ENCODE measurements at places on chromosomes 13 and 19. TPM values are rescaled to one million over a fixed set of nuclear protein-coding genes. Genes with fewer than 3 reads are reported as not detected.

- DNase-seq = no peak
Measured at GRCh38 chr13:62038214-62038613, 622.6 kb upstream of the PCDH20 start.

DNA sequence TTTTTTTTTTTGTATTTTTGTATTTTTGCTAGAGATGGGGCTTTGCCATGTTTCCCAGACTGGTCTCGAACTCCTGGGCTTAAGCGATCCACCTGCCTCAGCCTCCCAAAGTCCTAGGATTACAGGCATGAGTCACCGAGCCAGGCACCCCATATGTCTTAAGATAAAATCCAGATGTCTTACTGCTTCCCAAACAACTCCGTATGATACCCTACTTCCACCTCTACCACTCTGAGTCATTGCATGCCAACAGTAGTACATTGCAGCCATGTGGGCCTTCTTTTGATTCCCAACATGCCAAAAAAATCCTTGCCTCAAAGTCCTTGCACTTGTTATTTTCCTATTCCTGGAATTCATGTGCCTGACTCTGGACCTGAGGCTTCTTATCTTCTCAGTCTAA is 799.2 kb downstream of the GPC5 start:
- DNase-seq = no peak

GRCh38 chr19:56153507-56153906 is 12.4 kb downstream of the ZNF444 start:
- no peak for DNase-seq

- DNase-seq = no peak
Measured at GRCh38 chr19:30209617-30210600, 162.3 kb upstream of the ZNF536 start.

GRCh38 chr19:33390101-33390907 is 16.8 kb downstream of the CEBPG start:
- no peak for DNase-seq

- no peak for DNase-seq
Measured at GRCh38 chr13:58018865-58019264, 387.3 kb downstream of the PCDH17 start.

DNA sequence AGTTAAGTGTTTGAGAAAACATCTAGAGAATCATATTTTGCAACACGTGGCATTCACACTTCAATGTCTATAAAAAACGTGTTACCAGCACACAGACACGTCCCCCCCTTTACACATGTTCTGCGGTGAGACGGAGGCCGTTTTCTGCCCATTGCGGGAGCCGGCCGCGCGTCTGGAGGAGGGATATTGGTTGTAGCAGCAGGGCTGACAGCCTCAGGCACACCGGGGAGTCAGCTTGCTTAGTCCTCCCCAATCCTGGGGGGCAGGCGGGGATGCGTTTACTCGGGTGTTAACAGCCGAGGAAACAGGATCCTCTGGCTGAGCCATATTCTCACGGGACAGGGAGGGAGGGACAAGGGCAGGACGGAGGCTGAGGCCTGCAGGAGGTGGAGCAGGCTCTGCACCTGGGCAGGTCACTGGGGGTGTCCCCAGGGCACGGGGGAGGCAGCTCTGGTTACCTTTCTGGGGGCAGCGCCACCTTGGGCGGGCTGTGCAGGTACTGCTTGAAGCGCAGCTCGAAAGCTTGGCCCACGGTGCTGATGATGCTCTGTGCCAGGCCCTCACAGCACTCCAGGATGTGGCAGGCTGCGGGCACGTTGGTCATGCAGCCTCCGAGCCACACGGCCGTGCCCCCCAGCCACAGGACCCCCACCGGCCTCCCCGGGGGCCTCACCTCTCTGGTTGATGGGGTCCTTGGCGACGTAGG is 25.0 kb downstream of the SHC2 start:
- DNase-seq = no peak

DNA sequence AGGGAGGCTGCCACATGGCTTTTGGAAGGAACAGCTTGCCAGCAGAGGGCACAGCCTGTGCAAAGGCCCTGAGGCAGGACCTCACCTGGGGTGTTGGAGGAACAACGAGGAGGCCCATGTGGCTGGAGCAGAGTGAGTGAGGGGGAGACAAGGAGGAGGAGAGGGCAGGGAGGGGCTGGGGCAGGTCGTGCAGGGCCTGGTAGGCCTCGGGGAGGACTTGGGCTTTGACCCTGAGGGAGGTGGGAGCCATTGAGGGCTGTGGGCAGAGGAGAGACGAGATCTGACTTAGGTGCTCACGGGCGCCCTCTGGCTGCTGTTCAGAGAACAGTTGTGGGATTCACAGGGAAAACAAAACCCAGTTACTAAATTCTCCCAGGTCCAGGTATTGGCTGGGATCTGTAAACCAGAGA is 25.2 kb downstream of the ZNRF4 start:
- no peak for DNase-seq

DNA sequence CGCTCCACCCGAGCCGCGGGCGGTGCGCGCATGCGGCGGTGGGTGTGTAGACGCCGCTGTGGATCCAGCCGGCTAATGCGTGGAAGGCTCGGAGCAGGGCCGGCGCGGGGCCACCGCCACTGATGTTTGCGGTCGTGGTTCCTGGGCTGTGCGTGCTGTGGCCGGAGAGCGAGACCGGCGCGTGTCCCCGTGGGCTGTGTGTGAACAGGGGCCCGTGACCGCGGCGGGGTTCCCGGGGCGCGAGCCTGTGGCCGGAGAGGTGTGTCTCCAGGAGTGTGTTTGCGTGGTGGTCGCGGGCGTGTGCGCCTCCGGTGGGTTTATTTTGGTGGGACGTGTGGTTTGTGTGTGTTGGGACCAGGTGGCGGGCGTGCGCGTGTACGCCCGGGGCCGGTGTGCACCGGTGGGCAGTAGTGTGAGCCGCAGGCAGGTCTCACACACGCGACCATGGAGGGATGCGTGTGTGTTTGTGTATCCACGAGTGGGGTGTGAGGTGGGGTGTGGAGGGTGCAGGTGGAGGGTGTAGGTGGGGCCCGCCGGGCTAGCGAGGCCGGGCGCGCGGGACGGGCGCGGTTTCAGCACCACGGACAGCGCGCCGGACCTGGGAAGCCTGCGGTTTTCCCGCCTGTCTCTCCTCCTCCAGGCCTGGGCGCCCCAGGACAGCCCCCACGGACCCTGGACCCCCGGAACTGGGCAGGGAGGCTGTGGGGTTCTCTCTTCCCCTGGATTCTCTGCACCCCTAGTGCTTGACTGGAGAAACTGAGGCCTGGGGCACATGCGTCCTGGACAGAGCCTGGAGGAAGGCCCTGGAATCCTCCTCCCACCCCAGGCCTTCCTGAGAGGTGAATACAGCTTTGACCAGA is 1.6 kb downstream of the HCN2 start:
- no peak for DNase-seq

DNA sequence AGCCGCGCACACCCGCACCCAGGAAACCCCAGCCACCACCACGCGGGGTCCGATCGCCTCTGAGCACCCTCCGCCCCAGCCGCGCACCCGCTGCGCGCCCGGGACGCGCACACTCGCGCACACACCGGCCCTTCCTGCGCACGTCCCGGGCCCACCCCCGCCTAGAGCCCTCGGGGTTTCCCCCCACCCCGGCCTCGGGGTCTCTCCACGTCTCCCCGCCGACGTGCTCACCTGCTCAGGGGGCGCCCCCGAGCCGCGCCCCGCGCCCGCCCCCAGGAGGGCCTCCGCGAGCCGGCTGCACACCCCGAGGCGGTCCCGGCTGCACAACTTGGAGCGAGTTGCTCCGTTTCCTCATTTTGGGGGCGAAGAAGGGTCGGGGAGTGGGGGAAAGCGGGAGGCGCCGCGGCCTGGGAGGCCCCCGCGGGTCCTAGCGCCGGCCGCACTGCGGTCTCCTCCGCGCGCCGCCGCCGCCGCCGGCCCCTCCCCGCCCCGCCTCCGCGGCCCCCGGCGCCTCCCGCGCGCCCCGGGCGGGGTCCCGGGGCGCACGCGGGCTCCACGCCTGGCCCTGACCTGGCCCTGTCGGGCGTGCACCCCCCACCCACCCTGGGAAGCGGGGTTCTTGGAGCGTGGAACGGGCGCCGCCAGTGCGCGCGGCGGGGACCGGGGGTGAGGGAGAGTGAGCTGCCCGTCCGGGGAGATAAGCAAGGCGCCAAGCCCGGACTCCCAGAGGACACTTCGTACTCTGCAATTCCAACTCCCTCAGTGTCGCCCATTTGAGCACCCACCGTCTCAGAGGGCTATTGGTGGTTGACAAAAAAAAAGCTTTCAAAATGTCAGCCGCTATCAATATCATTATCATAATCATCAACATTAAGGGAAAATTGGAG is at the start of gene MATK:
Gene MATK (minus strand): TSS at position 444 of the 887 bp plus-strand sequence. CDS start 1,246 bp downstream, outside the sequence.
- no peak for DNase-seq

GRCh38 chr19:46862503-46862834 is 1.7 kb downstream of the ARHGAP35 start:
- no peak for DNase-seq

- DNase-seq = no peak
Measured at GRCh38 chr19:29831041-29831548, 19.3 kb downstream of the CCNE1 start.

Gene SPC24
- total RNA-seq = 1.4 TPM

Gene FPR1
- 3.7 TPM for total RNA-seq

Gene LRRC25
- total RNA-seq = 6.6 TPM

Gene VSIG10L
- total RNA-seq = 3.4 TPM

Gene SLC25A30
- 10.4 TPM for total RNA-seq

Gene ZNF723
- total RNA-seq = not detected

Gene LILRB3
- 13.5 TPM for total RNA-seq

Data from esophagus muscularis mucosa (tissue), 4 donors.